CD8-positive, alpha-beta T cell (primary cell): ENCODE measurements at places on chromosomes 6 and 20.

GRCh38 chr20:24403406-24403805, 66.0 kb upstream of the SYNDIG1 start:
- DNase-seq, result no peak

GRCh38 chr20:57501461-57502335, 23.2 kb downstream of the CTCFL start:
- DNase-seq, result no peak

DNA sequence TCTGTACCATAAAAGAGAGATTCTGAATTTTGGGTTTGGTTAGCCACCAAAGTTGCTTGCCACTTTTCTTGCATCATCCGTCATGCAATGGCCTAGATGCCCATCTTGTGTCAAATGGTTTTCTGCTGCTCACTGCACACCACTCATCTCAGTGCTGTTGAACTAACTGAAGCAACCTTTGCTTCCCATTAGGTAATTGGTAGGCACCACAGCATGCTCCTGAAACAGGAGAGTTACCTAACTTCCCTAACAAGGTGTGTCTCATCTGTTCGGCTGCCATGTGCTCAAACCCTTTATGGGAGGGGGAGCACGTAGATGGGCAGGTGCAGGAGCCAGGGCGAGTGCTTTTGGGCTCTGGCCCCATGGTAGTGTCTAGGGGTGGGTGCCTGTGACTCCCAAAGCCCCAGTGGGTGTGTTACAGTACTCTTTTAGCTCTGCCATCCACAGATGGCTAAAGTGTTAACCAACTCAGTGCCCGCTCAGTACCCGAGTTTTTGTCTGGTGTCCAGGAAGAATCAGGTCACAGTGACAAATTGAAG, 147.4 kb upstream of the SPACA1 start:
- no peak for DNase-seq

GRCh38 chr6:44771647-44772415, 384.3 kb downstream of the CDC5L start:
- no peak for DNase-seq

GRCh38 chr20:4978050-4978918, 23.0 kb downstream of the SLC23A2 start:
- DNase-seq, result no peak

DNA sequence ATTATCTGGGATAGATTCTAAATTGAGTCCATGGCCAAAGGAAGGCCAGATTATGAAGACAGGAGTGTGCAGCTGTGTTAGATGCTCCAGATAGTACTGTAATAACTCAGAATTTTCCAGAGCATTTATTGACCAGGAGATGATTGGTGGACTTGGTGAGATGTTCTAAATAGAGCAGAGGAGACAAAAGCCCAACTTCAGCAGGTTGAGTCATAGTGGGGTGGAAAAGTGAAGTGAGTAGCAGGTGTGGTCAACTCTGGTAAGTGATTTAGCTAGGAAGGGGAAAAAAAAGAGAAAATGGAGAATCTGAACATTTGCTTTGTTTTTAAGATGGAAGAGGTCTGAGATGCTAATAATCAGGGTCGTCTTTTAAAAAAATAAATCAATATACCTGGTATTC, 227.4 kb downstream of the TMEM200A start:
- no peak for DNase-seq

DNA sequence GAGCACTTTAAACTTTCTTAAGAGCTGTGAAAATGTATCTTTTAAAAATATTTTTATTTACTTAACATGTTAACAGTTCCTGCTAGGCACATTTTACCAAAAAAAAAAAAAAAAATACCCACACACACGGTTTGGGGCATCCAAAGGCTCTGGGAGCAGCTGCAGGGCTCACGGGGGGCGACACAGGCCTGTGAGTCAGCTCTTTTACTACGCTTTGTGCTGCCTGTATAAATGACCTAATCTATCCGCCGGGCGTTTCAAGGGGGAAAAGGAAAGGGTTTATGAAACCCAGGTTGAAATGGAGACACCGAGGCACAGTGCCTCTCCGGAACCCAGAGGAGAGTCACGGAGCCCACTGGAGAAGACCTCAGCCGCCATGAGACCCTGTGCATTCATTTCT, 40.4 kb downstream of the DLL1 start:
- DNase-seq, result no peak

GRCh38 chr6:20266851-20267608, 54.8 kb upstream of the MBOAT1 start:
- DNase-seq, result no peak

GRCh38 chr20:61082720-61083119, 169.3 kb upstream of the CDH4 start:
- no peak for DNase-seq
